ENCODE measurements at places on chromosomes 1 and 21. TPM values are rescaled to one million over a fixed set of nuclear protein-coding genes. Genes with fewer than 3 reads are reported as not detected.

DNA sequence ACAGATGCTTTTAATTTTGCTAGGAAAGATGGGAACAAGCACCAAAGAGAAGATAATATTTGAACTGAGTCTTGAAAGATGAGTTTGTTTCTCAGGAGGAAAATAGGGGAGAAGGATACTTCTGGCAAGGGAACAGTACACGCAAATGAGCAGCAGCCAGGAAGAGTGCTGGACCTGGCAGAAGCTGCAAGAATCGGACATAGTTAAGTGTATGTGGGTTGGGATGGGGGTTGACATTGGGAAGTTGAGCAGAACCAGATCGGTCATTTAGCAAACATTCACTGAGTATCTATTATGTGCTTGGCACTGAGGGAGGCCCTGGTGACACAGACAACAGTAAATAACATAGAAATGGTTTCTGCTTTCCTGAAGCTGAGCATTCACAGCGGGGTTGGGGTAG is 198.8 kb downstream of the PLPP3 start:
- no peak for DNase-seq

GRCh38 chr1:210252621-210253051 is 20.0 kb downstream of the SERTAD4 start:
- DNase-seq = peak; percentile 44

DNA sequence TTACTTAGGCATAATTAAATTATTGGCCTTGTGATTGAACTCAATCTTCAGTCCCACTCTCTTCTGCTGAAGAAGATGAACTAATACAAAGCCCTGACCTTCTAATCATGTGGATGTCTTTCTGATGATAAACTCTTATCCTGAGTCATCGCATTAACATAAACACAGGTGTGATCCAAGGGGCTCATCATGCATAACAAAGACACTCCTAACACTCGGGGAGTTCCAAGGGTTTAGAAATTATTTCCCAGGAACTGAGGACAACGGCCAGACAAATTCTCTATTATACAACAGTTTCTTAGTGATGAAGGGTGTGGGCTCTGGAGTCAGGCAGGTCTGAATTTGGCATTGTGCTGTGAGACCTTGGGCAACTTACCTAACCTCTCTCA is 18.0 kb downstream of the DUSP10 start:
- no peak for DNase-seq

The POLR3C gene
- 30.6 TPM for total RNA-seq

DNA sequence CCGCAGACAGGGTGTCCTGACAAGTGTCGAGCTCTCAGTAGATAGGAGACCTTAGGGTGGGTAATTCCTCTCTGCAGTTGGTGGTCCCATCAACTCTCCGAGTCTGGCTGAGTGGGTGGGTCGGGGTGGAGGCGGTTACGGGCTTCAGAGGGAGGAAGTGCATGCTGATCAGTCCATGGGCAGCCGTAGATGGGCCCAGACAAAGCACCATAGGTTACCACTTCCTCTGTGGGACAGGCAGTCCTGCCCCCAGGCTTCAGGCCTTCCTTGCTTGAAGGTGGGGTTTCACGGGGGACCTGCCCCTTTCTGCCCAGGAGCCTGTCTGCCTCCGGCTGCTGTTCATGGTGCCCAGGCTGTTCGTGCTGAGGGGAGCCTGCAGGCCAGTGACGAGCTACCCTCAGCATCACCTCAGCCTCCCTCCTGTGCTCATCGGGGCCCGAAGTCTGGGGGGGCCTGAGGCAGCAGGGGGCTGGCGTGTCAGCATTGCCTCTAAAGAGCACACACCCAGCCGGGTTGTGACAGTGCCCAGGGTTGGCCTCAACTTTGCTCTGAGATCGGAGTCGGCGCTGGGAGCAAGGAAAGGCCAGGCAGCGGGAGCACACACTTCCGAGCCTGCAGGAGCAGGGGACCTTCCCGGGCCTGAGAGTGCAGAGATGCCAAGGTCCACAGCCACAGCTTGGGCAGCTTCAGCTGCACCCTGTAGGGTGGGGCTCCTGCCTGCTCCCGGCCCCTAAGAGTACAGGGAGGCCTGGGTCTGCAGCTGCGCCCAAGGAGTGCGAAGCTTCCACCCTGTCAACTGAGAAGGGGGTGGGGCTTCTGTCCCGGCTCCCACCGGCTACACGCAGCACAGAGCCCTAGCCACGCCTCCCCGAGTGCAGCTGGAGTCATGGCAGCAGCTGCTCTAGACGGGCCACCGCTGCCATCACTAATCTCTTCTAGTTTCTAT is 225.4 kb upstream of the NRIP1 start:
- DNase-seq = no peak

DNA sequence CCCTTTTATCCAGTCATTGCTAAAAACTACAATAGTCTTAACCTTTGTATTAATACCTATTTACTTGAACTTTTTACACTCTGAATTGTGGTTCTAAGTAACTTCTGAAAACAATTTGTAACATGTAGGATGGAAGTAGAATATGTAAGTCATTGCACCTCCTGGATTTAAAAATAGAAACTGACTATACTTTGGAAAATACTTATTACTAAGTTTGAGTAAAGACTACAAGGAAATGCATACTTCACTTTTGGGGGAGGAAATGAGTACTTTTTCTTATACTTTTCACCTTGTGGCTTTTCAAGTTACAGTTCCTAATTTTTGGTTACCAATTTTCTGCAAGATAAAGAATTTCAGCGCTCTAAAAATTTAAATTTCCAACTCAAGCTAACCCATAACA is 8.7 kb downstream of the RGS18 start:
- DNase-seq = no peak

The CALML6 gene
- not detected for total RNA-seq

The RPTN gene
- total RNA-seq = not detected

The HEYL gene
- 0.41 TPM for total RNA-seq

The OR10K2 gene
- total RNA-seq = not detected

The SYTL1 gene
- total RNA-seq = not detected

DNA sequence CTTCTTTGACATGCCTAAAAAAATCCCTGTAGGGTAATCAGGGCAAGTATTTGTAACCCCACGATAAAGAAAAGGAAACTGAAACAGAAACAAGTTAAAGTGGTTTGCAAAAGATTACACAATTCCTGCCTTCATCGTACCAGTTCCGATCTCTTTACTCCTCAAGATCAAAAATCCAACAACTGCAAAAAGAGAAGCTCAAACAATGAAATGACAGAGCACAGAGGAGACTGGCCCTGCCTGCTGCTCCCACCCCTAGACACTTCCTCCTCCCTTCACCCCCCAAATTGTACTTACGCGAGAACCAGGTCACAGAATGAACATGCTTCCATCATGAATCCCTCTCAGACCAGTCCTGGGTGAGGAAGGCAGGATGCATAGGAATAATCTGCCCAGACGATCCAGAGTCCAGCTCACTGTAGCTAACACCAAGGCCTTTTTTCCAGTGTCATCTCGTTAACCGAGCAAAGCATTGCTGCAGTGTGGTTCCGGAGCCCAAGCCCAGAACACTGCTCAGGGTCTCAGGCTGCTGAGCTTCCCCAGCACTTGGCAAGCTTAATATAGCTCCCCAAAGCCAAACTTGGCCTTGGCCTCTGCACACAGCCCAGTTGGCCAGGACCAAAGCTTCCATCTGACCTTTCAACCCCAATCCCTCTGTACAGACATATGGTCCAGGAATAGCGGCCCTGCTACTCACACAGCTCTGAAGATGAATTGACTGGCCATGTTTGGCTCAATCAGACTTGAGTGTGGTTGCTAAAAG is 20.3 kb downstream of the RXRG start:
- no peak for DNase-seq

Data from frontal cortex (tissue), 4 donors.